Cardiac septum (tissue), 1 donor: ENCODE measurements at places on chromosomes 11 and 22. TPM values are rescaled to one million over a fixed set of nuclear protein-coding genes. Genes with fewer than 3 reads are reported as not detected.

DNA sequence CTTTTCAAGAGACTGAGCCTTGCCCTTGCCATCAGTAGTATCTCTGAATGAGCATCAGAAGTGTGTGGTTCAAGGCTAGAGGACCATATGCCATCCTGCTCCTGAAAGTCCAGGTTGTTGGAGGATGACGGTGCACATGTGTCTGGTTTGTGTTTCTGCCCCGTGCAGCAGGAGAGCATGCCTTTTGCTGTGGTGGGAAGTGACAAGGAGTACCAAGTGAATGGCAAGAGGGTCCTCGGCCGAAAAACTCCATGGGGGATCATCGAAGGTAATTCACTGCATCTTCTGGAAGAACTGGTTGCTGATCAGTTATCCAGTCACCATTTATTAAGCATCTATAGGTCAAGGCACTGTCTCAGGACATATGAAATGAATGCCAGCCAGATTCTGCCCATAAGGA lies 6.1 kb upstream of the WBP2NL start:
- no peak for DNase-seq

DNA sequence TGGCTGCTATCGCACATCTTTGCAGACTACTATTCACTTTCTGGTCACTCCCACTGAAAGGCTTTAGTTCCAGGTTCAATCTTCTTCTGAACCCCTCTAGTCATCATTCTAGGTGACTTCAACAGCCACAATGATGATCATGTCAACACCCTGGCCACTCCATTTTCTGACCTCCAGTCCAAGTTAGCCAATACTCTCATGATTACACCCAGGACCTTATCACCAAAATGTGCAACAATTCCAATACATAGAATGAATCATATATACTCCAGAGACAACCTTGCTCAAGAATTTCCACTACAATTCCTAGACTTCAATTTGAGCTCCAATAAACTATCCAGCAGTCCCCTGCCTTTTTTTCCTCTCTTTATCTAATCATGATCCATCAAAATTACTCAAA lies 70.7 kb downstream of the PAK1 start:
- DNase-seq, result no peak

GRCh38 chr22:45318168-45318557 lies 8.4 kb downstream of the FAM118A start:
- no peak for DNase-seq

DNA sequence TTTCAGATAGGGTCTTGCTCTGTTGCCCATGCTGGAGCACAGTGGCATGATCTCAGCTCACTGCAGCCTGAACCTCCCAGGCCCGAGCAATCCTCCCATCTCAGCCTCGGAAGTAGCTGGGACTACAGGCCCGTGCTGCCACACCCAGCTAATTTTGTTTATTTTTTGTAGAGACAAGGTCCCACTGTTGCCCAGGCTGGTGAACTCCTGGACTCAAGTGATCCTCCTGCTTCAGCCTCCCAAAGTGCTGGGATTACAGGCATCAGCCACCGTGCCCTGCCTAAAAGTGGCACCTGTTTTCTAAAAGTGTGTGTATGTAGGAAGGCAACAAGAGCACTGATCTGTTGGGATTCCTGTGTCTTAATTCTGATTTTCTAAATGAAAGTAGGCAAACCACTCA lies 20.2 kb downstream of the PACS1 start:
- no peak for DNase-seq

DNA sequence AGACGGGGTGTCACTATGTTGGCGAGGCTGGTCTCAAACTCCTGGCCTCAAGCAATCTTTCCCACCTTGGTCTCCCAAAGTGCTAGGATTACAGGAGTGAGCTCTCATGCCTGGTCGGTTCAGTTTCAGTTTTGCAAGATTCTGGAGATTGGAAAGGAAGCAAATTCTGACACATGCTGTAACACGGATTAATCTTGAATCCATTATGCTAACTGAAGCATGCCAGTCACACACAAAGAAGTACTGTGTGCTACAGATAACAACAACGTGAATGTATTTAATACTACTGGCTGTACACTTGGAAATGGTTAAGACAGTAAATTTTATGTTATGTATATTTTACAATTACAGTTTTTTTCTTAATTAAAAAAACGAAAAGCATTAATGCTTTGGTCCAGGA lies 107.6 kb downstream of the MED15 start:
- no peak for DNase-seq

- no peak for DNase-seq
Observed at GRCh38 chr11:22337596-22338485, at the start of gene SLC17A6. SLC17A6 (plus strand) TSS chr11:22338381; CDS start chr11:22338534, 153 bp downstream.

The OOSP3 gene
- total RNA-seq, result not detected

- no peak for DNase-seq
Observed at GRCh38 chr22:35491908-35492380, 48.7 kb upstream of the RASD2 start.

The GAL gene
- total RNA-seq, result 0.30 TPM

DNA sequence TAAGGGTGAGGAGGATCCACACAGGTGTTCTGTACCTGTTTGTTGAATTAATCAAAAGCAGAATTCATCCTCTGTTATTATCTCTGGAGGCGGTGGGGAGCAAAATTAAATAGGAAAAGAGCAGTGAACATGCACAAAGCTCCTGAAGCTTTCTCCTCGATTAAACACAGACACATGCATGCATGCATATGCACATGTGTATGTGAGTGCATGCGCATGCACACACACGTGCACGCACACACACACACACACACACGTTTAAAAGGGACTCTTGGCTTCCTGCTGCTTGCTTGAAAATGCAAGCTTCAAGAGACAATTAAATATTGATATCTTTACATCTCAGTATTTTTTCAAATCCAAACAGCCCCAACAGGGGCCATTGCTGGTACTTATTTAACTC lies 462.1 kb downstream of the BUD13 start:
- no peak for DNase-seq

The IL18 gene
- total RNA-seq, result 0.70 TPM

DNA sequence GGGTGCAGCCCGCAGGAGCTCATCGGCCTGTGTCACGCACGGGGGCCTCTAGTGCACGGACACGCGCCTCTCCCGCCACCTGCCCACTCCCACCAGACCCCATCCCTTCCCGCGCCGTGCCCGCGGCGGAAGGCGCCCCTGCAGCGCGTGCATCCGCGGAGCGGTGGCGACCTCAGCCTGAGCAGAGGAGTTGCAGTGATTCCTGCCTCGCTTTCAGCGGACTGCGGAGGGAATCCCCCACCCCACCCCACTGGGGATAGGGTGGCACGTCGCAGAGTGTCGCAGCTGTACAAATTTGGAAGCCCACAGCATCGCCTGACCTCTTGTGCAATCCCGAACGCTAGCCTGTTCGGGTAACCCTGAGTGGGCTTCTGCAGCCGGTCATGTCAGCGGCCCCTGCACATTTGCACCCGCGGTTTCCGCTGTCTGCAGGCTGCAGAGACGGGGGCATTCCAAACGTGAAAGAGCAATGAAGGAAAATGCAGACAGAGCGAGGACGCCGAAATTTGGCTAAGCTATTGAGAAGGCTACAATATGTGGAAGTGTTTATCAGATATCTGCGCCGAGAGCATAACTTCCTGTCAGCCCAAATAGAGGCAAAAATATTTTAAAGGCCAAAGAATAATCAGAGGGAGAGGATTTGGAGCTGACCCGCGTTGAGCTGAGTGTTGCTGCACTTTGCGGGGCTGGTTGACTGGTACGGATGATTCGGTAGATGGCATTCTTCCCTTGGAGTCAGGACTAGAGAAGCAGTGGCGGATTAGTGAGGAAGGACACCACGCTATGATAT lies 617 bp upstream of the ARHGAP20 start:
- DNase-seq, result no peak

The TMEM191C gene
- total RNA-seq, result 1.7 TPM
